H54 (cell line): ENCODE measurements at places on chromosomes 12 and 14.

GRCh38 chr12:117854339-117855012, 114.3 kb downstream of the KSR2 start:
- peak; percentile 52 for DNase-seq

DNA sequence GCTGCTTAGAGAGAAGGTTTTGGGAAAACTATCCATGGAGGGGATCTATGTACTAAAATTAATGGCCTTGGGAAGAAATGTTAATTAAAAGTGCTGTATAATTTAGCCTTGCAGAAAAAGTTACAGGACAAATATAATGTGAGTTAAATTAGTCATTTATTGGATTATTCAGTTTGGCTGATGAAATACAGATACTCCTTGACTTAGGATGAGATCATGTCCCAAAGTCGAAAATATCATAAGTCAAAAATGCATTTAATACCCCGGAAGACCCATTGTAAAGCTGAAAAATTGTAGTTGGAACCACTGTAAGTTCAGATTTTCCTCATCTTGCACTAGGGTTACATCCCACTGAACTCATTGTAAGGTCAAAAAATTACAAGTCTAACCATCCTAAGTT, 9.7 kb downstream of the RTRAF start:
- no peak for DNase-seq

DNA sequence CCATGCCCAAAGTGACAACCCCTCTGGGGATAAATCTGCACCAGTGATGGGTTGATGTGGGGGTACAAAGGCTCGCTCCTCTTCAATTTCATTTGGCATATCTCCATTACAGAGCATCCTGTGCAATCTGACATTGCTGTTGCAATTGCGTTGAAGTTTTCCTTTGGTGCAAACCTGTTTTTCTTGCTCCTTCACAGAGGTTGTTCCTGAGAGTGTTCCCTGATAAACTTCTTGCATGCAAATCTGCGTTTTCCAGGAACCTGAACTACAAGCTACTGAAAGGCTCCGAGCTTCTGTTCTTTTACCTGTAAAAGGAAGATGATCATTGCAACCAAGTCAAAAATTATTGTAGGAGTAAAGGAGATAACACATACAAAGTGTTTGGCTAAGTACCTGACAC, 26.1 kb downstream of the SERPINA11 start:
- DNase-seq, result no peak

- DNase-seq, result no peak
Measured at GRCh38 chr14:21846227-21846885, 172.7 kb upstream of the OR4E1 start.

DNA sequence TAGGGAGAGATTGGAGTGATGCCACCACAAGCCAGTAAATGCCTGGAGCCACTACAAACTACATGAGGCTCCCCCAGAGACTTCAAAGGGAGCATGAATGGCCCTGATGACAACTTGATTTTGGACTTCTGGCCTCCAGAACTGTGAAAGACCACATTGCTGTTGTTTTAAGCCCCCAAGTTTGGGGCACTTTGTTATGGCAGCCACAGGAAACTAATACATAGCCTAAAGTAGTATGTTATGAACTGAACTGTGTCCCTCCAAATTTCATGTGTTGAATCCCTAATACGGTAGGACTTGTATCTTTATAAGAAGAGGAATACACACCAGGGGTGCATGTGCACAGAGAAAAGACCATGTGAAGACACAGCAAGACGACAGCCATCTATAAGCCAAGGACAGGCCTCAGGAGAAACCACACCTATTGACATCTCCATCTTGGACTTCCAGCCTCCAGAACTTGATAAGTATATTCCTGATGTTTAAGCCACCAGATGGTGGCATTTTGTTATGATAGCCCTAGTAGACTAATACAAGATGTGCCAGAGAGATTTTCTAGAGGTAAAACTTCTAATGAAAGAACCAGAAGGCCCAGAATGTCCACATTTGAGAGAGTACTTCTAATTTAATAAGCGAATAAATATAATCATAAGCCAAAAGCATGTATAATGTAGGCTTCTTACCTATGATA, 127.1 kb upstream of the BMP4 start:
- DNase-seq, result no peak

DNA sequence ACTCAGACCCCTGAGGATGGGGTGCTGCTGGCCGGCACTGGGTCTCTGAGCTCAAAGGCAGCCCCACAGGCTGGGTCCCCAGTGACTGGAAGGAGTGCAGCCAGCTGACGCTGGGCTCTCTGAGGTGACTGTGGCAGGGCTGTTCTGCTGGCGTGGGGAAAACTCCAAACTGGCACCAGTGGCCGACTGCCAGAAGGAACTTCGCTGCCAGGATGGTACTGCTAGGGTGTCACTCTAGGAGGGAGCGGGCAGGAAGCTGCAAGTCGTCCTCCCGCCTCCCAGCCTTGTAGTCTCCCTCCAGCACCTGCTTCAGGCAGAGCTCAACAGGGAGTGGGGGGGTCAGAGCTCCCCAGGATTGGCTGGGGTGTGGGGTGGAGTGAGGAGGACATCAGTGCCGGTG, 41.3 kb downstream of the CDC42BPB start:
- DNase-seq, result no peak

- no peak for DNase-seq
Measured at GRCh38 chr14:72573725-72574417, 320.0 kb downstream of the DPF3 start.

GRCh38 chr12:56684745-56685359, 3.2 kb downstream of the PTGES3 start:
- DNase-seq, result no peak

DNA sequence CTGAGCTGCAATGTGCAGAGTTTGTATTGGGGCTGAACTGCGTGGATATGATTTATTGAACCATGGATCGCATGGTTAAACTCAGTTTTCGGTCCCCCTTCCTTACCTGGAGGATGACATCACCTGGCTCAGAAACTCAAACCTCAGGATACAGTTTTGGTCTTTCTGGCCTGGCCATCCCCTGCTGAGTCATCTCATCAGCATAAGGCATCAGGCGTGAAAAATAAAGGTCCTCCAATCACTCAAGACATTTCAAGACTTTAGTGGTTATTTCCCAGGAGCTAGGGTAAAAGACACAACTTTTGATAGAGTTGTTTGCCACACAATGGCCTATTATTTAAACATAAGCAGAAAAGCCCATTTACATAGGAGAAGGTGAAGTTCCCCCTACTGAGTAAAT, 631.1 kb upstream of the TMEM132C start:
- DNase-seq, result no peak

DNA sequence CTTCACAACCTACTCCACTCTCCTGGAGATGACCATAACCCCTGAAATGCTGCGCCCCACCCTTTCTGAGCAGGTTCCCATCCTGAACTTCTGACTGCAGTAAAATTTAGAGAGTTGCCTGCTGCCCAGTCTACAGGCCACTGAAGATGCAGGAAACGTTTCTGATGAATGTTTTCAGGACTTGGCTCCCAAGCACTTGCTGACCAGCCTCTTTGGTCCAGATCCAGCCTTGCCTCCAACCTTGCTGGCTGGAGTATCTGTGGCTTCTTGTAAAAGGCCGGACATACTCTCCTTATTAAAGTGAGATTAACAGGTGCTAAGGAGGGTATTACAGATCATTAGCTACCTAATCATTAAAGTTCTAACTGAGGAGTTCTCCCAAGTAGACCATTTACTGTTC, 70.3 kb upstream of the STXBP6 start:
- DNase-seq, result no peak

DNA sequence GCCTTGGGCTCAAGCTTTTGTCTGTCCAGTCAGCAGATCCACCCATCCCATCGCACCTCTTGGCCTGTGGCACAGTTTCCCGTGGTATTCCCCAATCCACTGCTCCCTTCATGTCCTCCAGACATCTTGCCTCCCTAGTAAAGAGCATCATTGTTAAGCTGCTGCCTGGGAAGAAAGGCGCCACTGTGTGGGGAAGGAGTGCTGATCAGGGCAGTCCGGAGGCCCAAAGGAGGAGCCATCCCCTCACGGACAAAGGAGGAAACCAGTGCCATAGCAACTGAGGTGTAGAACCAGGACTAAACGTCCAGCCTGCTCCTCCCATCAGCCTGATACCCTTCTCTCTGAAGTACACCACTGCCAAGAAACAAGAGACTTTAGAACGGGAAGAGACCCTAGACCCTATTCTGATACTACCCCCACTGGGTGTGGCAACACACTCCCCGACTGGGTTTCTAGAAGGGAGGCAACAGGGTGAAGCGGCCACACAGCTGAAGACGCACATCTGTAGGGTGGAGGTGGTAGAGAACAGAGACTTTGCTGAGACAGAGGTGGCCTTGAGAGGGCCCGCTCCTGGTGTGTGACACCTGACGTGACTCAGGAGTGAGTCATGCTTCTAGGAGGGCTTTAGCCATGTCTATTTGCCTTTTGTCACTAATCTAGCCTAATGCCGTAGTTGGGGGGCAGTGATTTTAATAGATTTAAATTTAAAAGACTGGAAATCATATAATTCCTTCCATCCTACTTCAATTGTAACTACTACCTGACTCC, 185.0 kb downstream of the DPF3 start:
- no peak for DNase-seq

GRCh38 chr12:54261815-54262402, 18.0 kb downstream of the CBX5 start:
- no peak for DNase-seq

DNA sequence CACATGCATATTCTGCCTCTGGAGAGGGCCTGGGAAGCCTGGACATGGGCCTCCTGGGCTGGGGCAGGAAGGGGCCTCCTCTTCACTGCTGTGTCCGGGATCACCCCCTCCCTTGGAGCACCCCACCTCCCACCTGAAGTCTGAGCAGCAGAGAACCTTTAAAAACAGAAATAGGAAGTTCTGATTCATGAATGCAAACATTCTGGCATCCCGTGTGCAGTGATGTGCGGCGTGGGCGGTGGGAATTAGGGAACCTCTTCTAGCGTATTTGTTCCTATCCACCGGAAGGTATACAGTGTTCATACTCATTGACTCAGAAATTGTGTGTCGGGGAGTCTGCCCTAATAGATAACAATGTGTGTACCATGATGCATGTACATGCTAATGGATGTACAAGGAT, 46.2 kb downstream of the C14orf132 start:
- DNase-seq, result no peak

GRCh38 chr12:112555621-112556233, 137.0 kb downstream of the PTPN11 start:
- no peak for DNase-seq

GRCh38 chr12:56935752-56936151, 1.5 kb upstream of the SDR9C7 start:
- DNase-seq, result no peak

DNA sequence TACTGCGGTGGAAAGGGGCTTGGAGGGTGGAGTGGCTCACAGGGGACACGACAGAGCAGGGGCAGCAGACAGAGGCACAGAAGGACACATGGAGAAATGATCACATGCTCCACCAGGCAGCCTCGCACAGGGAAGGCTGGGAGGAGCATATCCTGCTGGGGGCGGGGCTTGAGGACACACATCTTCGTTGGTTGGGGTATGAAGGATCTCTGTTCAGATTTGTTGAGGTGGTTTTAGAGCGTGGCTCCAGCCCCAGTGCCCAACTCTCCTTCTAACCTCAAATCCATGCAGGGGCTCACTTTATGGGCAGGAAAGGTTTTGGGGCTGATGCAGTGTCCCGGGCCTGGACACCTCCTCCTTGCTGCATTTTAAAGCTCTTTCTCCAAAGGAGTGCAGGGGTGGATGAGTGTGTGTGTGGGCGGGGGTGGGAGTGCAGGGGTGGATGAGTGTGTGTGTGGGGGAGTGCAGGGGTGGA, 733 bp upstream of the P3H3 start:
- peak; percentile 93 for DNase-seq

- no peak for DNase-seq
Measured at GRCh38 chr12:78442454-78442801, 422.1 kb upstream of the SYT1 start.

GRCh38 chr12:50275556-50275955, 7.8 kb downstream of the LIMA1 start:
- DNase-seq, result no peak

DNA sequence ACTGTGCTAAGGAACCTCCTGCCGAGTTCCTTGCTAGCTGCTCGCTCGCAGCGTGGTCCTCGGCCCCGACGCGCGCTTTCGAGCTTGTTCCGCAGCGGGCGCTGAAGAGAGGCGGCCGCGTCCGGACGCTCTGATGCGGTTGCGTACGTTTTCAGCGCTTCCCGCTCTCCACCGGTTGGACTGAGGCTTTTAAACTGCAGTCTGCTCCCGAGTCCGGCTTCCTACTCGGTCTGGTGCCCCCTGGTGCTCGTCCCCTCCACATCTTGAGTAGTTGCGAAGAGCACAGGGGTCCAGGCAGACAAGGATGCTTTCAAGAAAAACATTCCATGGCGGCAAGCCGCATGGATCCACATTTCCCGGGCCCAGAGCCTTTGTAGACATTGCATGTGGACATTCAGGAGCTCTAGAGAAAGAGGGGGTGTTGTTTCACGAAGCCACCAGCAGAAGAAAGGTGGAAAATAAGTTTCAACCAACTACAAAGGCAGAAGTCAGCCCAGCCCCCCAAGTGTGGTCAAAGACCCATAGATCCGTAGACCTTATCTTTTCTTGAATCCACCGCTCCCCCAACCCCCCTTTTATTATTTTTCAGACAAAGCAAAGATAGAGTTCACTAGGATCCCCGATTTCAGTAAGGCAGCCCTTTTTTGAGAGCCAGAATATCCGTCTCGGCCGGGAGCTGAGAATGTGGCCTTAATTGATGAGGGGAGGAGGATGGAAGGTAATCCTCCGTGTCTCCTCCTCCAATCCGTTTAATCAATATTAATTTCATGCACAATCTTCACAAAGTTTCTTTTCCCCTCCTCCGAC, 984 bp upstream of the WNK1 start:
- DNase-seq, result peak; percentile 80

- no peak for DNase-seq
Measured at GRCh38 chr12:123064885-123065619, 84.6 kb downstream of the ARL6IP4 start.

- DNase-seq, result peak; percentile 66
Measured at GRCh38 chr14:67694791-67695393, 672 bp downstream of the RDH11 start.

DNA sequence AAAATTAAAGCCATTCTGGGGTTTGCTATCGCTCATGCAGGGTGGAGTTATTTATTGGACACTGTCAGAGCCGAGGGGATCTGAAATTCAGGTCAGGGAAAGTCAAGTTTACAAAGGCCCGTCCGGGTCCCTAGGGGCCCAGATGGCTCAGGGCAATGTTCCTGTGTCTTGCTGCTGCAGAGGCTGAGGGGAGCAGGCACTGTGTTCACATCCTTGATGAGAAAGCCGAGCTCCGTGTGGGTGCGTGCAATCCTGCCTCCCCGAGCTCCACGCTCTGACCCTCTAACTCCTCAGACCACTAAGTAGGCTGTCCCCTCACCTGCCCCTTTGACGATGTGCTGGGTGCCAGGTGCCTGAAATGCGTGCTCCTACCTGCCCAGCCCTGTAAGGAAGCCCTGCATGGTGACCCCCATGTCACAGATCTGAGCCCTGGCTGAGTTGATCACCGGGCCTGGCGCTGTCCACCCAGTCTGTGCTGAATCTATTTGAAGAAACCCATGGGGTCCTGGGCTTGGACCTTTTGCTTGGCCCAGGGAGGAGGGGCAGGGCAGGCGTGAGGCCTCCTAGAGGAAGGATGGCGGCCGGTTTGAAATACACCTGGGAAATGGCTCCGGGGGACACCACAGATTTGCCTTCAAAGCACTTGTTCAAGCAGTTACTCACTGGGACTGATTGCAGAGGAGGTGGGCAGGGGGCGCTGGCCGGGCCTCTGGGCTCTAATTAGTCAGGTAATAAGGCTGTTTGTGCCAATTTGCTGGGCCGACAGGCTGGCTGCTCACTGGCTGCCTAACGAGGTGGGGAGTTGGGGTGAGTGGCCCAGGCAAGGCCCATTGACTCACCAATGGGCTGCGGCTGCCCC, 204.3 kb downstream of the KIF26A start:
- DNase-seq, result no peak

GRCh38 chr14:94009767-94010166, 12.7 kb downstream of the CCDC197 start:
- peak; percentile 66 for DNase-seq

GRCh38 chr12:59453475-59453874, 142.4 kb upstream of the SLC16A7 start:
- DNase-seq, result no peak
